ENCODE measurements at places on chromosomes 12 and 14.

DNA sequence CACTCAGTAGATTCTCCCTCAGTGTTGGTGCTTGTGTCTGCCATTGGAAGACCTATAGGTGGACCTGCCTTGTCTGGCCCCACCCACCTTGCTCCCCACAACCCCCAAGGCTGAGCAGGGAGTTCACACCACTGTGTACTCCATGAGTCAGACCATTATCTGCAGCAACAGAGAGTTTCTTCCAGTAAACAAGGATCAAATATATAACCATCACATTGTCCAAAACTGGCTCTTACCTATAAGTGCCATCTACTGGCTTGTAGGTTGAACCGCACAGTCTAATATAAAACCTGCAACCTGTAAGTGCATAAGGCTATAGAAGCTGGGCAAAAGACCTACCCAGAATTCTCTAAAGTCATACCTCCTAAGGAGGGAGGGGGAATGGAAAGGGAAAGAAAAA lies 7.9 kb downstream of the TAS2R13 start:
- DNase-seq, result no peak

GRCh38 chr14:75711105-75711795 lies 50.2 kb downstream of the TTLL5 start:
- no peak for DNase-seq

GRCh38 chr12:15592934-15593333 lies 196.3 kb downstream of the EPS8 start:
- DNase-seq, result no peak

GRCh38 chr12:97638739-97639138 lies 176.1 kb downstream of the RMST start:
- no peak for DNase-seq

GRCh38 chr14:92443167-92443566 lies 70.4 kb upstream of the RIN3 start:
- DNase-seq, result no peak

DNA sequence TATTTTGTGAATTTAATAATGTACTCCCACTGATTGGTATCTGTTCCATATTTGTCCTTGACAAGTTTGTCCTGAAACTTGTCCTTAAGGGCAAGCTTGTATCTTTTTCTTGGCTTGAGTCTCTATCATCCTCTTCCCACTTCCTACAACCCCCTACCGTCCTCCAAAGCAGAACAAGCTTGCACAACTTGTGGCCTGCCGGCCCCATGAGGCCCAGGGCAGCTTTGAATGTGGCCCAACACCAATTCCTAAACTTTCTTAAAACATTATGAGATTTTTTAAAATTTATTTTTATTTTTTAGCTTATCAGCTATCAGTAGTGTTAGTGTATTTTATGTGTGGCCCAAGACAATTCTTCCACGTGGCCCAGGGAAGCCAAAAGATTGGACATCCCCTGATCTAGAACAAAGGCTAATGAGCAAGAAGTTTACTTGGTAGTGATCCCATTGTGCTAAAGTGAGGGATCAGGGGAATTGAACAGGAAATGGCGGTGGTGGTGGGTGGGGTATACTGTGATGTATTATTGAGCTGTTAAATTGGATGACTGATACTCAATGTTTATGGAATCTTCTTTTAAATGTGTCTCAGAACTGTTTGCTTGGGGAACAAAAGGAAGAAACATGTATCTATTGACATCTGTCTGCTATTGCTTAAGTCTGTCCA lies 37.8 kb downstream of the TMX1 start:
- no peak for DNase-seq

- DNase-seq, result no peak
Measured at GRCh38 chr14:103495854-103496253, 26.8 kb downstream of the CKB start.

DNA sequence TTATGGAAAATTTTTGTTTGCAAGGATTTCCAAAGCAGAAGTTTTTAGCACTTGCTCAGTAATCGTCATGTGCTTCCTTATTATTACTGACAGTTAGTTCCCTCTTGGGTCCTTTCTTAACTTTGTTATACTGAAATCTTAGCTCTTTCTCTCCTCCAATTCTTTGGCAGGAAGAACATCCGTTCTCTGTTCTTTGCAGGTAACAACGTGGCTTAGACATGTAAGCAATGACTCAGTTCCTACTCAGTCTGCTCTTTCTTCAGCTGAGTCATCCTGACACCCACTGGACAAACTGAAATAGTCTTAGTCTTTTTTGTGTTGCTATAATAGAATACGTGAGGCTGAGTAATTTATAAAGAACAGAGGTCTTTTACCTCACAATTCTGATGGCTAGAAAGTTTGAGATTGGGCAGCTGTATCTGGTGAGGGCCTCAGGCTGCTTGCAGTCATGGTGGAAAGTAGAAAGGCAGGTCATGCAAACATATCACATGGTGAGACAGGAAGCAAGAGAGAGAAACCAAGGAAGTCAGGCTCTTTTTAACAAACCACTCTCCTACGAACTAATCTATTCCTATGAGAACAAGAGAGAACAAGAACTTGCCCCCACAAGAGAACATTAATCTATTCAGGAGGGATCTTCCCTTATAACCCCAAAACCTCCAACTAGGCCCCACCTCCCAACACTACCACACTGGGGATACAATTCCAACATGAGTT lies 49.2 kb downstream of the TESPA1 start:
- no peak for DNase-seq

GRCh38 chr12:47391566-47391965 lies 311.8 kb upstream of the AMIGO2 start:
- no peak for DNase-seq

DNA sequence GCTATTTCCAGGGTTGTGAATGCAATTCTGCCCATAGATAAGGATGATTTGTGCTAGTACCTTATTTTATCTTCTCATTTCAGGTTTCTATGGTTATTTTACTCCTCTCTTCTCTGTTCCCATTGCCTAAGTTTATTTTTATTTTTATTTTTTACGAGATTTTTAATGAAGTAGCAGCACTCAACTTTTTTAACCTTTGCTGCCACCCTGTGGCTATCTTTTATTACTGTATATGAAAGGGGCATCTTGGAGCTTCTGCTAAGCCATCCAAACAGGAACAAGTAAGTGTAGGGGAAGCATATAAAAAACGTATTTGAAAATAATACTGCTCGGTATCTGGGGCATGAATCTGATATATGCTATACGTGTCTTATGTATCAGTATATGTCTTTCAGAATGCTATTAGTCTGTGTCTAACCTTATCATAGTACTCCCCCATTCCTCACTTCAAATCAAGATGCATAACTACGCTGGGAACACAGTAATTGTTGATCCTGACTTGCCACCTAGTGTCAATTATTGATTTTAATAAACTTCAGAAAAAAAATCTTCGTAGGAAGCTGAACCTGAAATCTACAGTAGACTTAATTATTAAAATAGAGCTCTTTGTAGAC lies 60.3 kb downstream of the KLRG1 start:
- peak; percentile 1 for DNase-seq

DNA sequence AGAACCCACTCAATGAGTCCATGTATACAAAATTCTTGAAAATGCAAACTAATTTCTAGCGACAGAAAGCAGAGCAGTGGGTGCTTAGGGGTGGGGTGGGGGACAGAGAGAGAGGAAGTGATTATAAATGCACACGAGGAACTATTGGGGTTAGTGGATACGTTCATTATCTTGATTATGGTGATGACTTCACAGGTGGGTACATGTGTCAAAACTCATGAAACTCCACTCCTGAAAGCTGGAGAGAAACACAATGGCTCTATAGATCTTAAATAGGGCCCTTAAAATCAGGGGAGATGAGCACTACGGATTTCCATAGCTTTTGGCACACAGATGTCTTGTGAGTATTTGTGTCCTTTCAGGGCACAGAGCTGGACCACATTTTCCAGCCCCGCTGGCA lies 59.9 kb downstream of the STON2 start:
- DNase-seq, result no peak

DNA sequence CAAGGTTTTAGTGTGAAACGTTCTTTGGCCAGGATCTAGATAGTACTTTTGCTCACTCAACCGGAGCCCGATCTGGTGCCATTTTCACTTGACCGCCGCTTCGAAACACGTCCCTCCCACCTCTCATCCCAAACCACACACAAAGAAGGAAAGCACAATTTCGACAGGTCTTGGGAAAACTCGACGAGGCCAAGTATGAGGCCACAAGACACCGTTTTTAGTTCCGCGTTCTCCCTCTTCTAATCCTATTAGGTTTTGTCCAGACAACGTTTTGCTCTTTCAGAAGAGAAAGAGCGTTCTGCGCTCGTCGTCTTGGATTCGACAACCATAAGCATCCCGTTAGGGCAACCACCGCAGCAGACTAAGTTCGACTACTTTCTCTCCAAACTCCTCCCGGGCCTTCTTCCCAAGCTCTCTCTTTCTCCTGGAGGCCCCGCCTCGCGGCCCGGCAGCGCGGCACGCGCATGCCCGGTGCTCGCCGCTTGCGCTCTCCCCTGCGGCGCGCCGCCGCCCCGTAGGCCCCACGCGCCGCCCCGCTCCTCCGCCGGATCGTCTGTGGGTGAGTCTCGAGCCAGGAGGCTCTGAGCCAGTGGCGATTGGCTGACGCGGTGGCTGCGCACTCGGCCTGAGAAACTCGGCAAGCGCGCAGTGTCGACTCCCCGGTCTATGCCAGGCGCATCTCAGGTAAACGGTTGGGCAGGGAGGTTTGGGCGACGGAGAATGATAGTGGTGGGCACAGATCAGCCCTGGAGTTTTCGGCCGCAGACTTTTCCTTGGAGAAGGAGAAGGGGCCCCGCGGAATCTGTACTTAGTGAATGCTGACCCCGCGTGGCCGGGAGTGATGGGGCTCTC lies at the start of gene MIPOL1:
MIPOL1 (plus strand) TSS at position 517 of the 852 bp plus-strand sequence. CDS start 49,952 bp downstream, outside the sequence.
- peak; percentile 82 for DNase-seq

DNA sequence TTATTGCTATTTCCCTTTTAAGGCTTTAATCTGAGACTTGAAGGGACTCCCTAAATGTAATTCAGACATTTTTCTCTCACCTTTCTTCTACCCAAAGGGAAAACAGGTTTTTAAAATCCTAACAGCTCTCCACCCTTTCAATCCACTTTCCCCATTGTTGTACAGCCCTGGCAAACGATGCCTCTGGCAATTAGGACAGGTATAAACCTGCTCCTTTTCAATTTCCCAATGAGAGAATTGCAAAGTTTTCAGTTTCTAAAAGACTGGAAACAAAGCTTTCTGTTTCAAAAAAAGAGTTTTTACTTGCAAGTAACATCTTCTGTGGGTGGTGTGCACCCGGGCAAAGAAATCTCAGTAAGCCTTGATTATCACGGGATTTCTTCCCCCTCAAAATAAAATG lies 131.2 kb downstream of the HMGA2 start:
- DNase-seq, result no peak

GRCh38 chr14:21042918-21043317 lies 756 bp downstream of the RNASE7 start:
- DNase-seq, result no peak

- DNase-seq, result no peak
Measured at GRCh38 chr14:58109744-58110143, 42.3 kb downstream of the ARMH4 start.

- DNase-seq, result no peak
Measured at GRCh38 chr12:5034603-5035002, 9.1 kb upstream of the KCNA5 start.

DNA sequence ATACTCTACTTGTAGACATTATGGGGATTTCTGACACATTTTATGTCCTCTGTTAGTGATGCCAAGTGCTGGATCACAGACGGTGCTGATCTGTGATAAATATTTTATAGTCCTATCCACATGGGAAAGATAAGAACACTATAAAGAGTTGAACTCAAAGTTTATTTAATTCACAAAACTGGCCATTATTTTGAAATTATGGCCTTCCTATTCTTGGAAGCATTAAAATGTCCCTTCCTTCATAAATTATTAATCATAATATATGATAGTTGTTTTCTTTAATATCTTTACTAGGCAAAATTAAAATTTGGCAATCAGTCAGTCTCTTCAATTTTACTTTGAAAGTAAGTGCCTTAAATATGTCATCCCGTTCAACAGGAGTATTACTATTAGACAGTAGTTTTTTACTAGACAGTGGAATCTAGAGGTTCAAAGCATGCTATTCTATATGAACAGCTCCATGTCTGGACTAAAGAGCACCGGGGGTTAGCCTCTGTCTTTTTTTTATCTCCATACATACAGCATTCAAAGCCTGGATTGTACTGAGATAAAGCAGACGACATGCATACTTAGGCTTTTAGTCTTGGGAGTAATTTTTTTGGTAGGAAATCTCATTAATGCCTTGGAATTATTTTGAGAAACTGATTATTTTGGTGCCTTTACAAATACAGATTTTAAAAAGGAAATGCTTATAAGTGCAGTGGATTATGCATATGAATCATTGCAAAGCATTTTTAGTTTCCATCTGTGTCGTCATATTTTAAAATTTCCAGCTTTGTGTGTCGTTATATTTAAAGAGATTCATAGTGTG lies 306.1 kb upstream of the RGS6 start:
- no peak for DNase-seq

GRCh38 chr12:237026-237815 lies 23.3 kb upstream of the SLC6A12 start:
- DNase-seq, result no peak

- no peak for DNase-seq
Measured at GRCh38 chr12:27179400-27180214, 64.5 kb upstream of the STK38L start.

DNA sequence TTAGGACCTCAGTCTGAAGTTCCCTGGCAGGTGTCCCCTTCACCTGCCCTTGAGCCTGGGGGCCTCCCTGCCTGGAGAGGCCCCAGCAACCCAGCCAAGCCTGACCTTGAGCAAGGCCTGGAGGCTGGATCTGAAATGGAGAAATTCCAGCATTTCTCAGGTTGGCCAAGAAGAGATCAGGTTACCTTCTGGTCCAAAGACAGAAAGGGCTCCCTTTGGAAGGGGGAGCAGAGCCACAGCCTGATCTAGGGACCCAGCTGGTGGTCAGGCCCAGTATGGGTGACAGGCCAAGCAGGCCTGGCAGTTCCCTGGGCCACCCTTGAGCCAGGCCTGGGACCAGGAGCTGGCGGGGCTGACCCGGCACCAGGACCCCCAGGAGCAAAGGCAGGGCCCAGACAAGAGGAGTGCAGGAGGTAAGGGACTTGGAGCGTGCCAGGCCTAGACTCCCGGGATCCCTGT lies 82.8 kb downstream of the TNFAIP2 start:
- no peak for DNase-seq

GRCh38 chr14:85917716-85918115 lies 387.8 kb downstream of the FLRT2 start:
- DNase-seq, result no peak

DNA sequence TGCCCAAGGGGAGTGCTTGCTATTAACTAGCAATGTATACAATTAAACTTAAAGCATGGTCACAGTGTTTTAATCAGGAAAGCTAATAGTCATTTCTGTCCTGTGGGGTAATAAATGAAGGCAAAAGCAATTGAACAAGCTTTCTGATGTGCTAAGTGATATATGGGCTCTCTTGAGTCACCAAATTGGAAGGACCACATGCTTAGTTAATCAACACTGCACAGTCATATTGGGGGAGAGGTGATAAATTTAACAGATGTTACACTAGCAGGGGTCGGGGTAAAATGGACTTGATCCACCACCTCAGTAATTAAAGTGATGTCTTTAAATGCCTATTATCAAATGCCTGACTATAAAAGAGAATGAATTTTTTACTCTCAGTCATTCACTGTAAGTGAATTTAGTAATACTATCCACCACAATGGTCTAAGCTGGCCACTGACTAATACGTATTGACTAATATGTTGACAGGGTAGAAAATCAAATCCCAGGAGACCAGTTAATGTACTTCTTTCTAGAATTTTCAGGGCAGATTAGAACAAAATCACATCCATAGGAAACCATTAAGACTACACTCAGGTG lies 736.3 kb downstream of the RPS29 start:
- no peak for DNase-seq

- DNase-seq, result no peak
Measured at GRCh38 chr12:52207895-52208294, 16.1 kb upstream of the KRT80 start.
